Natural killer cell (primary cell): ENCODE measurements at places on chromosomes 16 and 17. TPM values are rescaled to one million over a fixed set of nuclear protein-coding genes. Genes with fewer than 3 reads are reported as not detected.
A peak's percentile ranks its signal among the peaks of the same experiment; 100 is the strongest.

DNA sequence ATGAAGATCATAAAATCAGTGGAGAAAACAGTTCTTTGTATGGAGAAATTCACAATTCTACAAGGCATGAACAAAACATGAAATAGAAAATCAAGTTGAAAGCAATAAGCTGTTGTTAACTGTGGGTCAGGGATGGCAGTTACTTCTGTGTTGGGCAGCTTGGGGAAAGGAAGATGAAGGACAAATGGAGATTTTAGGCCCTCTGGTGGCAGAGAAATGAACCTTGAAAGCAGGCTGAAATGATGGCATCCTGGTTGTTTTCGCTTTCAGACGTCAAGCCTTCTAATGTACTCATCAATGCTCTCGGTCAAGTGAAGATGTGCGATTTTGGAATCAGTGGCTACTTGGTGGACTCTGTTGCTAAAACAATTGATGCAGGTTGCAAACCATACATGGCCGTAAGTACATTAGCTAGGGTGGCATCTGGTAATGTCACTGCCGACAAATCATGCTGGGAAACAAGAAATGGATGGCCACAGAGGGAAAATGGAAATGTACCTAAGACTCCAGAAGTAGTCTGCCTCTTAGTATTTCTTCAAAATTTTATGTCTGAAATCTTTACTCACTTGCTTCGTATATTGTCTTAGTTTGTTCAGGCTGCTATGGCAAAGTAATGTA, 108.9 kb downstream of the MAP2K6 start:
- peak; percentile 36 for DNase-seq

Gene HAP1
- total RNA-seq = not detected

DNA sequence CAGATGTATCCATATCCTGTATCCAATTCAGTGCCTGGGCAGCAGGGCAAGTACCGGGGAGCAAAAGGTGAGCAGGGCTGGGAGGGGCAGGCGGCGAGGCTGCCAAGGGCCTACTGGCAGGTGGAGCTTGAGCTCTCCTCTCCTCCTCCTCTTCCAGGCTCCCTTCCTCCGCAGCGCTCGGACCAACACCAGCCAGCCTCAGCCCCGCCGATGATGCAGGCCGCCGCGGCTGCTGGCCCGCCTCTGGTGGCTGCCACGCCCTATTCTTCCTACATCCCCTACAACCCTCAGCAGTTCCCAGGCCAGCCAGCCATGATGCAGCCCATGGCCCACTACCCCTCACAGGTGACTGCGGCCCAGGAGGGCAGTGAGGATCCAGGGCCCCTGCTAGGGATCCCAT, 11.6 kb downstream of the ATXN2L start:
- no peak for DNase-seq

- peak; percentile 72 for DNase-seq
Observed at GRCh38 chr17:57955183-57955931, at the start of gene CUEDC1. CUEDC1 (minus strand) TSS chr17:57955412; CDS start chr17:57885564, 69,848 bp downstream.

Gene NDUFB10
- total RNA-seq = 61.1 TPM

DNA sequence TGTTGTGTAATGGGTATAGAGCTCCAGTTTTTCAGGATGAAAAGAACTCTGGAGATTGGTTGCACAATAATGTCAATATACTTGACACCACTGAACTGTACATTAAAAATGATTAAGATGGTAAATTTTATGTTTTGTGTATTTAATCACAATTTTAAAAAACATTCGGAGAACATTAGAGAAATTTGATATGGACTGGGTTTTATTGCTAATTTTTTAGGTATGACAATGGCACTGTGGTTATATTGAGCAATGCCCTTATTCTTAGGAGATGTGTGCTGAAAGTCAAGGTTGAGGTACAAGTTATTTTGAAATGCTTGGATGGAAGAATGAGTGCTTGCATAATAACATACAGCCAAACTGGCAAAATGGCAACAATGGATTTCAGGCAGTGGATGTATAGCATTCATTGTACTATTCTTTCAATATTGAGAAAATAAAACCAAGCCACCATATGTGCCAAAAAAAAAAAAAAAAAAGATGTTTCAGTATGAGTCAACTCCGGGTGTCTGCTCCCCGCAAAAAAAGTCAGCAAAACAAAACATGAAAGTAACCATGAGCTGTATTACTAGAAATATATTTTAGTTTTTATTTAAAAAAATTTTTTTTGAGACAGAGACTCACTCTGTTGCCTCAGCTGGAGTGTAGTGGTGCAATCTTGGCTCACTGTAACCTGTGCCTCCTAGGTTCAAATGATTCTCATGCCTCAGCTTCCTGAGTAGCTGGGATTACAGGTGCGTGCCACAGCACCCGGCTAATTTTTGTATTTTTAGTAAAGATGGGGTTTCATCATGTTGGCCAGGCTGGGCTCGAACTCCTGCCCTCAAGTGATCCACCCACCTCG, 19.8 kb downstream of the HOXB1 start:
- DNase-seq = peak; percentile 60

DNA sequence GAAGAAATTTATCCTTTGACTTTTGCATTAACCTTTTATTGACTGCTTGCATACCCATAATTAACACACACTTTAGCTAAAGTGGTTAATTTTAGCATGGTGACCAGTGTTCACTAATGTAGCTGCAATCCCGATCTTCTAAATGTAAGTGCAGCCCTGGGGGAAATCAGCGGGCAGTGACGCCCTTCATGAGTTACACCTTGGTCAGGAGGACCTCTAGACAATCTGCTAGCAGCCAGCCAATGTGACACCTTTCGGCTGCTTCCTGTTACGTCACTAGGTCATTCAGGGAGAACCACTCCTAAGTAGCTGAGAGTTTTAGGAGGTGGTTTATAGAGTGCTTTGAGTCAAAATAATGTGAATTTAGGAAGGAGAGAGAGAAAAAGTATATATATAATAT, 180.5 kb downstream of the IRX3 start:
- no peak for DNase-seq

Gene SSTR5
- not detected for total RNA-seq

DNA sequence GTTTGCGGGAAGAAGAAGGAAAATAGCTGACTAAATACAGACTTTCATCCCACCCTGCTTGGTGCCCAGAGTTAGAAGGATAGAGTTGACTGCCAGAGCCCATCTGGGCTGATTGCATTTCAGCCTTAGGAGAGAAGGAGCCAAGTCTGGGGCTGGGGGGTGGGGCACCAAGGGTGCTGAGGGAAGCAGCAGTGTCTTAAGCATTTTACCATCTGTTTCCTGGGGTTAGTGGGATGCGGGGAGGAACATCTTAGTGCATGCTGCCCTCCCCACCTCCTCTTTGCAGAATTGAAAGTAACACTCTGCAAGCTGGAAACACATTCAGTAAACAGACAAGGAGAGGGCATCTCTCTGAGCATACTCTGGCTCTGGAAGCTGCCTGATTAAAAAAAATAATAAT, 1.5 kb upstream of the ARL5C start:
- DNase-seq = no peak

DNA sequence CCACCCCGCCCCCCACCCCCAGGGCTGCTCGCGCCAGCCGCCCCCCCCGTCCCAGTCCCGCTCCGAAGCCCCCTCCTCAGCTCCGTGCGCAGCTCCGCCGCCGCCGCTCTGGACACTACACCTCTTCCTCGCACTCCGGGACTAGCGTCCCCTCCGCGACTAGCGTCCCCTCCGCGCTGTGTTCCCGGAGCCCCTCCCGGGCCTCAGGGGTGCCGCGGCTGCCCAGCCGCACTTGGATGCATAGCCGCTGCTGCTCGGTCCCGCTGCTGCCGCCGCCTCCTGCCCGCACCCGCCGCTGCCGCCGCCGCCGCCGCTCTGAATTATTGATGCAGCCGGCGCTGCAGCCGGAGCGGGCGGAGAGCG, at the start of gene CBLN1:
Gene CBLN1, minus strand, starts transcription at position 359 of the 363 bp plus-strand sequence. CDS start 373 bp downstream, outside the sequence.
- DNase-seq = no peak

DNA sequence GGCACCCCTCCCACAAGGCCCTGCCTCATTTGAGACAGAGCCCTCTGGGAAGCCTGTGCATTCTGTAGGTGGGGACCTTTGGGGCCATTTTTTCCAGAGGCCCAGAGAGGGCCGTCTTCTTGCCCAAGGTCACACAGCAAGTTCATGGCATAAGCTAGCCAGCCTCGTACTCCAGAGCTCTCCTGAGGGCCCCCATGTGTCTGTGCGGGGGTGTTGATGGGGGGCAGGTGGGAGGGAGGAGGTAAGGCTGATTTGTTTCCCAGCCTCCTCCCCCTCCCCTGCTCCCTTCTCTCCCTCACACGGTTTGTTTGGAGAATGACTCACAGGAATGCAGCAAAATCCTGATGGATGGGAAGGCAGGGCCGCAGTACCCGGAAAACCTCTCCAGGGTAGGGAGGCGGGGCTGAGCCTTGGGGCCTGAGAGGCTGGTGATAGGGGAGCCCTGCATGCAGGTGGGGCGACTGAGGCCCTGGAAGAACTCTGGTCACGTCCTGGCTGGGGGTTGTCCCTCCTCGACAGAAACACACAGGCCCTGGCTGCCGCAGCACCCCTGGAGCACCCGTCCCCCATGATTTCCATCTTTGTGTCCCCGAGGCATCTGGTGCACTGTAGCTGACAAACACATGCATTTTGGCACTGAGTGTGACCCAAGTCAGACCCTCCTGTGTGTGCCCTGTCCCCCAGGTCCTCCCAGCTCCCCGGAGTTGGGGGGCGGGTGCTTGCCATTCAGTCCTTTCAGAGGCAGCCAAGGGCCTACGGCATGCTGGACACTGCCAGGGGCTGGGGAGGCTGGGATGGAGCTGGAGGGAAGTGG, 29.7 kb downstream of the RAI1 start:
- no peak for DNase-seq

GRCh38 chr17:7987112-7987893, 15.1 kb upstream of the GUCY2D start:
- no peak for DNase-seq

DNA sequence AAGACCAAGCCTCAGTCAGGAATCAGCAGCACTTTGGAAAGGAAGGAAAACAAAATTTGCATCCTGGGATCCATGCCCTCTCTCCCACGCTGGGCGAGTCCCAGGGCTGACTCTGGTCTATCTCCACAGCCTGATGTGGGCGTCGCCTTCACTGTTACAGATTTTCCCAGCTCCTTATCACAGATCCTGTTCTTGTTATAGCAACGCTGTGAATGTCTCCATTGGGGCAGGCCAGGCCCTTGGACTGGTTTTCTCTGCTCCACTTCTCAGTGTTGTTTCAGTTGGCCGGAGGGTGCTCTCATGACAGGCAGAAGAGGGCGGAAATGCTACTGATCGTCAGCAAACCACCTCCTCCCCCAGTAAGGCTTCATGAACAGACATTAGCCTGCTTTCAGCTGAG, 127.9 kb upstream of the CDH11 start:
- no peak for DNase-seq

GRCh38 chr16:85004587-85005205, 6.6 kb downstream of the ZDHHC7 start:
- no peak for DNase-seq

Gene DOC2B
- 0.20 TPM for total RNA-seq

Gene GCGR
- not detected for total RNA-seq

DNA sequence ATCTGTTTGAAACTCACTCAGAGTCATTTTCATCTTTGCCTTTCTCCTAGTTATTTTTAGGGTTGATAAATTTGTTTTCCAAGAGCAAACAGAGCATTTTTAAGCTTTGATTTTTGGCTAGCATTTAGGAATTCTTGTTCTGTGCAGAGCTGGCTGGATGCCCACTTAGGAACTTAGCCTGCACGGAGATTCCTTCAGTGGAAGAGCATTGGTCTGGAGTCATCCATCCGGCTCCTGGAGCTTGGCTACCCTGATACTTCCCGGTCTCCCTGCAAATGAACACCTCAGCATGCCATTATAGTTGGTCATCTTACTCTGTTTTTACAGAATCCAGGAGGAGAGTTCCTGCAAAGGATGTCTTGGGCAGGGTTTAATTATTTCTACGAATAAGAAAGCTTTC, 57.1 kb downstream of the SPECC1 start:
- DNase-seq = no peak

GRCh38 chr17:60602871-60603270, 2.9 kb downstream of the PPM1D start:
- DNase-seq = no peak

Gene OTOP3
- not detected for total RNA-seq

- no peak for DNase-seq
Observed at GRCh38 chr17:11979795-11980194, 17.5 kb downstream of the ZNF18 start.

DNA sequence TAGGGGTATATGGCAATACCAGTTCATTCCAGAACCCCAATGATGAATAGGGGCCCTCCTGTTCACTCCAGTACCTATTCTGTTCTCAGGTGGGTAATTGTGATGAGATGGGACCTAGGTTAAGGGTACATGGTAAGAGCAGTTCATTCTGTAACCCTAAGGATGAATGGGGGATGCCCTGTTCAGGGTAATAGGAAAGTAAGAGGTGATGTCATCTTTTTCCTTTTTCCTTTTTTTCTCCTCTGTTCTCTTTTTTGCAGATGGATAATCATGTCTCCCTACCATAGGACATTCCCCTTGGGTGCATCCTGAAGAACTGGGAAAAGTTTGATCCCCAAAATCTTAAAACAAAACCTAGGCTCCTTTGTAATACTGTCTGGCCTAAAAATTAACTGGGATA, 25.0 kb upstream of the SLC6A2 start:
- no peak for DNase-seq

DNA sequence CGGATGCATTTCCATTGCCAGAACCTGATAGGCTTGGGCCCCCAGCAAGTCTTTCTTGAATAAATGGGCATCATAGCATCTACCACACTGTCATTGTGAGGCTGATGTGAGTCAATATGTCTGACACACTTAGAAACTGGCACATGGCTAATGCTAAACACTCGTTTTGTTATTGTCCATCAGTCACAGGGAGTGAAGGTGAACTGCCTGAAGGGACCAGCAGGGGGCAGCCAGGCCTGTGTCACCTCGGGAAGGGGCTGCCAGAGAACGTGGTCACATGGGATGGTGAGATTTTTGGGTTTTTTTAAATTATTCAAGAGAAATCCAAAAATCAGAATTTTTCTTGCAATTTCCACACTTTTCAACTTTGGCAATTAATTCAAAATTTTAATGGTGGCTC, 831 bp upstream of the RCVRN start:
- peak; percentile 25 for DNase-seq

GRCh38 chr17:45132572-45133463, 503 bp upstream of the PLCD3 start:
- DNase-seq = peak; percentile 84

DNA sequence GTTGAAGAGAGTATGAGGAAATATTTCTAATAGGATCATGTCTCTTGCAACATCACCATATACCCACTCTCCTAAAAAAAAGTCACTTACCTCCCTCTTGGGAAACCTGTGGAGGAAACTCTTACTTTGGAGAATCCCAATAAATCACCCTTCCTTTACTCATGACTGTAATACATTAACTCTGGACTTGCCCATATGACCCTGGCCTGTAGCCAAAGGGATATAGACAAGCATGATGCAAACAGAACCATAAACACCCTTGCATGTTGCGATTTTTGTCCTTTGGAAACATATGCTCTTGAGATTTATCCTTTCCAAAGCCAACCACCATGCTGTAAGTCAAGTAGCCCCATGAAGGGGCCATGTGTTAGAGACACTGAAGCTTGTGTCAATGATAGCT, 19.5 kb downstream of the CDH11 start:
- DNase-seq = no peak

DNA sequence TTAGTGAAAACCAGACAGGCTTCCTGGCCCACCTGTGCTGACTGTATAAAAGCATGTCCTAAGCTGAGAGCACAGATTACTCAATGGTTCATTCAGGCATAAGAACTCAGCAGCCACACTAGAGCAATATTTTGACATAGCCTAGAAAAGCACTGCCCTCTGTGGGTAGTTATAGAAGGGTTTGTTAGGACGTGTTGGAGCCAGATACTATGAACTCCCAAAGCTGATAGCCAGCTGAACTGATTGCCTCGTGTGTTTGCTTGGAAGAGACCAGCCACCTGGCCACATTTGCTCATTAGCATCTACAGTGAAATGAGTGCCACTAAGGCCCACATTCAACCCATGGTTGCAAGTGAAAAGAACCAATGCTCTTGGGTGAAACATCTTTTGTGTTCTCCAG, 30.8 kb upstream of the ABCA5 start:
- DNase-seq = no peak
